Left renal pelvis (tissue), 4 donors: ENCODE measurements at places on chromosomes 1 and 21.

DNA sequence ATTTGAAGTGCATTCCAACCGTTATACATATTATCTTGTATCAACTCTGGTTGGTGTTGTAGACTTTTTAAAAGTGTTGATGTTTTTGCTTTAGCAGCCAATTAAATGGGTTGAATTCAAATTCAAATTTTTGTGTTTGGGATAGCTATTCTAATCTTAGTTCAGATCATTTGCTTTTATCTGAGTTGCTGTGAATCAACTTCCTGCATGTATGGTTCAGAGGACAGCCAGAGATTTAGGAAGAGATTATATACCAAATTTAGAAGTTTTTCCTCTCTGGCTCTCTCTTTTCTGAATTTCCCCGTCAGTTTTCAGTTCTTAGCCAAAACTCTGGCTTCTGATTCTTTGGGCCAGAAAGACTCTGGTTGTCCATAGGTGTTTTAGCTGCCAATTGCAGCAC, 415.5 kb downstream of the NUF2 start:
- DNase-seq, result no peak

DNA sequence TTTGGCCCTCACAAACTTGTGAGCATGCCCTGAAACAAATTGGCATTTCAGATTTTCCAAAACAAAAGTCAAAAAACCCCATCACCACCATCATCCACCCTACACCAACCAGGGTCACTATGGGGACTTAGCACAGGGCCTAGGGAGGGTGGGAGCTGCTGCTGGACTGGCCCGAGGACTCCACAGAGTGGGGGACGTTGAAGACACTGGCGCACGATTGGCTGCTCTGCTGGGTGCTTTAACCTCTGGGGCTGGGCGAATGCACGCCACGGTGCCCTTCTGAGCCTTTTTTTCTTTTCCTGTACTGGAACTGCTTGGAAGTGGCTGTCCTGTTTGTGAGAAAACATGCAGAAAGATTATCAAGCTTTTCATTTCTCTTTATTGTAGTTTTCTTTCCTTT, 92.8 kb downstream of the CD247 start:
- no peak for DNase-seq

GRCh38 chr1:112012823-112013222, 23.4 kb upstream of the KCND3 start:
- no peak for DNase-seq

DNA sequence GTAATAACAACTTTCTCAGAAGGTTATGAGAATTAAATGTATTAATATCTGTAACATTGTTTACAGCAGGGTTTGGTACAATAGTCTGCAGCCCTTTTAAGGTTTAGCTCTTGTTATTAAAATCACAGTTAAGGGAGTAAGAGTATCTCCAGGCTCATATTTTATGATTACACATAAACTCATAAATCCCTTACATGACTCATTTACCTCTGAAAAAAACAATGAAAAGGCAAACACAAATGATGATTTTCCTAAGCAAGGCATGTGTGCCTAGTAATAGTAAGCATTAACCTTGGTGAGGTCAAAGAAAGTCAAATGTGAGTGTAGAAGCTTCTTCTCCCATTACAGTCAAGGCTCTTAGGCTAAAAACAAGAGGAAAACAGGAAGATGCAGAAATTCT, 84.5 kb upstream of the ADGRL4 start:
- DNase-seq, result no peak

DNA sequence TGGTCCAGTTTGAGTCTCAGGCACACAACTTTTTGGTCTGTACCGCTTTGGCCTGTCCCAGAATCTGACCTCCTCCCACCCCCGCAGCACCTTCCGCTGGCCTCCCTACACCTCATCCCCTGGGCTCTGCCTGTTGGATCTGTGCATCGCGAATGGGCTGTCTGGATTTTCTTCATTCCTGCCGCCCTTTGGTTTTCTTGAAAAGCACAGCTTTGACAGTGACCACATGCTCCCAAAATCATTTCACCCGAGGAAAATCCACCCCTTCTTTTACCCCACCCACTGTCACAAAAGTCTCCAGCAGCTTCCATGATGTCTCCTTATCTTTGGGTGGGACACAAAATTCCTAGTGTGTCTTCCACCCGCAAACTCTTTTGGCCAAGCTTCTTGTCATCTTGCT, 65.0 kb upstream of the SSX2IP start:
- no peak for DNase-seq

DNA sequence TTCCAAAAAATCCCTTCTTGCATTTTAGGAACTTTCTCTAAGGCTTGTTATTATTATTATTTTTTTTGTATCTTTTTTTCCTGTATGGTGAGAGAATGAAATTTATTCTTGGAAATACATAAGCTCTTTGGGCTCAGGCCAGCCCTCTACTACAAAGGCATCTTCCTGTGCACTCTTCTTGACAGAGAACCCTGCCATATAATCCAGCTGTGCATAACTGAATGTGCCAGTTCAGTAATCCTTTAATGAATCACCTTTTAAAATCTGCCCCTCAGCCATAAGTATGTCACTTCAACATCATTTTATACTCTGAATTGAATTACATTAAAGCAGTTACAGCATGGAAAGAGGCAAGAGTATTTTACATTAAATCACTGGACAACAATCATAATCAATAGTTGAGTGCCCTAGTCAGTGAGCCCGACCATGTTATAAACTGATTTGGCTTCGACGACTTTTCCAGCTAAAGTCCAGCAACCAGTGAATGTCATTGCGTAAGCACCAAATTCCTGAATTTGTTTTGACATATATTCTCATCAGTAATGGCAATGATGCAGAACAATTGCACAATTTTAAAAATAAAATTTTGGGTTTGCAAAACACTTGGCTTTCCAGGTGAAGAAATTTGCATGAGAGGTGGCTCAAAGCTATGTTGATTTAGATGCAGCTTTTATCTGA, 59.2 kb upstream of the KCNK2 start:
- no peak for DNase-seq
